ENCODE measurements at places on chromosomes 2 and 18.
A peak's percentile ranks its signal among the peaks of the same experiment; 100 is the strongest.

DNA sequence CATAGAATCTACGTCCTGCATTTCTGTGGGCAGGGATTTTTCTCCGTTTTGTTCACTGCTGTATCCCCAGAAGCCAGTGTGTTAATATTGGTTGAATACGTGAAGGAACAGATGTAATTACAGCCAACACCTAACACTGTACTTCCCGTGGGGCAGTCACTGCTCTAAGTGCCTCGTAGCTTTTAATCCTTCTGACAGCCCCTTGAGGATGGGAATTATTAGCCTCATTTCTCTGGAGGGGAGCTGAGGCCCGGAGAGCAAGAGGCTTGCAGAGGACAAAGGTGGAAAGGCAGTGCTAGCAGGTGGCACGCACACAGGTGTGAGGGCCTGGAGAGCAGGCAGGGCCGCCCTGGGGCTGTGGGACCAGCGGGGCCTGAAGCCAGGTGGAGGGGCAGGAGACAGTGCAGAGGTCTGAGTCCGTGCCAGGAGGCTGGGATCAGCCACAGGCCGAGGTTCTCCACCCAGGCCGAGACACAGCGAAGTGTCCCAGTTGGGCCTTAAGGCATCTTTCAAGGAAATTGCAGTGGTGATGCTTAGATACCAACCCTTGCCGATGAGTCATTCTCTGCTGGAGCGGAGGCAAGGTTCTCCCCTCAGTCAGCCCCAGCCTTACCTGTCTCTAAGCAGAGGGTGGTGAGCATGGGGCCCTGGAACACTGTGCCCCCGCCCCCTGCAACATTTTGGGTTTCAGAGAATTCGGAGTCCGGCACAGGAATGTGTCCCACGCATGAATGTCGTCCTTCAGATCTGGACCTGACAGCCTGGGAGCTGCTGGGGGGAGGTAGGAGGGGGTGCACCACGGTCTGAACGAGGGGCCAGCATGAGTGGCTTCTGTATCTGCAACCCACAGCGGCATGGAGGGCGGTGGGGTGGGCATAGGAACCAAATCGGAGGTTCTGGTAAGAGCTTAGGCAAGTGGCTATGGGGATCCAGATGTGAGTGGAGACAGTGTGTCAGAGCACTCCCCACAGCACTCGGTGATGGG lies 122.6 kb downstream of the GBX2 start:
- no peak for DNase-seq

- DNase-seq: no peak
These were observed 16.3 kb downstream of the GKN2 start for GRCh38 chr2:68936427-68936826.

DNA sequence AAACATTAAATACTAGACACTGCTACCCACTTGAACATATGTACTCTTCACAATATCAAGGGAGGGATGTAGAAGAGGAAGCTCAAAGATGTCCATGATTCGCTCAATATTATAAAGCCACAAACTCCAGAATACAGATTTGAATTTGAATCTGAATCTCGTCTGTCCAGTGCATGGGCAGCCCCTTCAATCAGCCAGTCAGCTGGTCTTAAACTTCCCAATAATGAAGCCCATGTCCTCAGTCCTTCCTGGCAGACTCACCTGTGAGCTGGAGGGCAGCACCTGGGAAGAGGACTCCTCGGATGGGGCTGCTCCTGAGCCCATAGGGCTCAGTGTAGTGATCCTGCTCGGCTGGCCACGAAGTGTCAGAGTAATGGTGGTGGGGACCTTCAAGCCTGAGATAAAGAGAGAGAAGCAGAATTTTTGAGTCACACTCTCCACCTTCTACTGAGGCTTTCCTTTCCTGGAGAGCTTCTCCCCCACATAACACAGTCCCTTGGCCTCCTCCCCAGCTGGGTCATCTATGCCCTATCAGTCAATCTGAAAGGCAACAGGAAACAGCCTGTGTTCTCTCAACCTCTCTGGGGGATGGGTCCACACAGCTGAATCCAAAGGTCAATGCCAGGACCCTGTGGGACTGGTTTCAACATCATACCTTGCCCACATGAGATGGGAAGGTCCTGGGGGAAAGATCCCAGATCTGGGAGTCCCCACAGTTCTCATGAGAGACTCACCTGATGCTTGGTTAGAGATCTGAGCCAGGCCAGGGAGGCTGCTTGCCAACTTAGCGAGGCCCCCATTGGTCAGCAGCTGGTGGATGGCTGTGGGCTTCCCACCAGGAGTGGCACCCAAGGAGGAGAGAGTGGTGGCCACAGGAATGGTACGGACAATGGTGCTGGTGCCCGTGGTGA lies 36.5 kb downstream of the KANSL3 start:
- DNase-seq: no peak

DNA sequence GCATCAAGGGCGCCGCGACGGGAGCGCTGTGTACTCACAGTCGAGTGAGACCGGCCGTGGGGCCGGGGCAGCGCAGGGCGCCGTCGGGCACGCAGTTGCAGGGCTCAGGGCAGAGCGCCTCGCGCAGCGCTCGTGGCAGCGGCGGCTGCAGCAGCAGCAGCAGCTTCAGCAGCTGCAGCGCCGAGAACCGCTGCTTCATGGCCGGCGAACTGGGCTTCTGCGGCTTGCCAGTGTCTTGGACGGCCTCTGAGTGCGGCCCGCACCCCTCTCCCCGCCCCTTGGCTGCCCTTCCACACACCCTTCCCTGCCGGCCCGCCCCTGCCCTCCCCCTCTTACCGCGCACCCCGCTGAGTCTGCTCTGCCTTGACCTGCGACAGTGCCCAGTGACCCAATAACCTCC lies at the start of gene LHCGR:
TSS of gene LHCGR (minus strand) at position 252 of the 400 bp plus-strand sequence. CDS start at position 199, 53 bp downstream.
- DNase-seq: no peak

DNA sequence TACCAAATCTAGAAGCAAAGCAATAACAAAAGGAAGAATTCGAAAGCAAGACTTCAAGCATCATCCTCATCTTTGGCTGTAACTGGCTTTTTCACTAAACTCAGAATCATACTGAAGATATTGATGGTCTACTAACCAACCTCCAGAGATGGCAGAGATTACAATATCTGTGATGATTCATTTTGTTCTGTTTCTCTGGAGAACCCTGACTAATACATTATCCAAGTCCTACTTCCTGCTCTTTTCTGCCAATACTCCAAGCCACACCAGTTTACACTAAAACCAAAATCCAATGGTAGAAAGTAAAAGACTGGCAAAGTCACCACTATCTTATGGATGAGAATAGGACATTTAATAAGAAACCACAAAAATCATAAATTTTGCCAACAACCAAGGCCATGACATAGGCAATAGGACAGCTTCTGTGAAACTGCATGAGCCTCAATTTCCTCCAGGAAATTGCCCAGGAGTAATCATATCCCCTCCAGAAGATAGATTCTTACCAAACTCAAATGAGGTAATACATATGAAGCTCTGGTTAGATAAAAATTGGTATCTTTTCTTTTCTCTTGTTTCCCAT lies 159.8 kb downstream of the METTL4 start:
- DNase-seq: no peak

DNA sequence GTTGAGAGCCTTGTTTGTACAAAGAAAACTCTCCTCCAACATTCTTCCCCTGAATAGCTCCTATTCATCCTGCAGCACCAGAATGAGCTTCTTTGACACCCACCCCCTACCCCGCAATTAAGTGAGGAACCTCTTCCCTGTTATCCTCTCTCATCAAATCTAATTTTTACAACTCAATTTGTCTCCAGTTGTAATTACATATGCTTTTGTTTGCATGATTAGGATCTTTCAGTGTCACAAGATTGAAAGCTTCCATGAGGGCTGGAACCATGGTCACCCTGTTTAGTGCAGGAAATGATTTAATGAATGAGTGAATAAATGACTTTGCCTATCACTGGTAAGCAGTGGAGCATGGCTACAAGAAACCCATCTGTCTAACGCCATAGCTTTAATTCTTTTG lies 334.6 kb upstream of the KLHL29 start:
- DNase-seq: no peak

DNA sequence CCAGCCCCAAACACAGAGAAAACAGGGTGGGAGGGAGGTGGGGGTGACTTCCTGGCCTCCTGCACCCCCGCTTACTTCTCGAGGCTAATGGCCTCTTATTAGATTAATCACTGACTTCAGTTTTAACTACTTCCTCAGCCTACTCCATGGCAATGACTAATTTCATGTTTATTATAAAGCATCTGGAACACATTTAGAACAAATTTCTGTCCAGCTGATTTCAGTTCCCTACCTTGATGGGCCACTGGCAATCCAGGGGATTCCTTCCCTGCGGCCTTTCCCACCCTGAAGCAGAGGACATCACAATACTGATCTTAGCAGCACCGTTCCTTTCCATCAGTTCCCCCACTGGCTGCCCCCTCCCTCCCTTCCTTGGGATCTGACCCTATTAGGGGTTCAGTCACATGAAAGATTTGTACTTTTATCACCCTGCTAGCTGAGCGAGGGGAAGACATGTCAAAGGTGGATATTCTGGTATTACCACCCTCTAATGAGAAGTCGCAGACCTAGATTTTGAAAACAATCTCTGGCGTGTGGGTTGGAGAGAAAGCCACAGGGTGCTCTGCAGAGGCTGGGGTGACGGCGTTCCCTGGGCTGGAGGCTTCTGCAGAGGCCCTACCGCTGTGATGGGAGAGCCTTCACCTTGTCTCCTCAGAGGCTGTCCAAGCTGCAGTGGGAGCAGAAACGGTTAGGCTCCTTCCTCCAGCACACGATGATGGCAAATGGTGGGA lies 67.6 kb downstream of the KIAA2012 start:
- no peak for DNase-seq

DNA sequence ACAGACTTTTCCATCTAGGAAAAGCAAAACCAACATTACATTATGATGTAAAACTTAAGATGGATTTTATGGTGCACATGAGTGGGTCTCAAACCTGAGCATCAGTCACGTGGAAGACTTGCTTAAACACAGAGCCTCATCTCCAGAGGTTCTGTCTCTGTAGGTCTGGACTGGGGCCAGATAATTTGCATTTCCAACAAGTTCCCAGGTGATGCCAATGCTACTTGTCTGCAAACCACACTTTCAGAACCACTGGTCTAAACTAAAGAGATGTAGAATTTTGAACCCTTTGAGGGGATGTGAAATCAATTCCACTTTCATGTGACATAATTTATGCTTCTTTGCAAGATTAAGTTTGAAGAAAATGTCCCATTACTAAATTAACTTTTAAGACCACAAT lies 522.8 kb downstream of the MBD2 start:
- DNase-seq: no peak

DNA sequence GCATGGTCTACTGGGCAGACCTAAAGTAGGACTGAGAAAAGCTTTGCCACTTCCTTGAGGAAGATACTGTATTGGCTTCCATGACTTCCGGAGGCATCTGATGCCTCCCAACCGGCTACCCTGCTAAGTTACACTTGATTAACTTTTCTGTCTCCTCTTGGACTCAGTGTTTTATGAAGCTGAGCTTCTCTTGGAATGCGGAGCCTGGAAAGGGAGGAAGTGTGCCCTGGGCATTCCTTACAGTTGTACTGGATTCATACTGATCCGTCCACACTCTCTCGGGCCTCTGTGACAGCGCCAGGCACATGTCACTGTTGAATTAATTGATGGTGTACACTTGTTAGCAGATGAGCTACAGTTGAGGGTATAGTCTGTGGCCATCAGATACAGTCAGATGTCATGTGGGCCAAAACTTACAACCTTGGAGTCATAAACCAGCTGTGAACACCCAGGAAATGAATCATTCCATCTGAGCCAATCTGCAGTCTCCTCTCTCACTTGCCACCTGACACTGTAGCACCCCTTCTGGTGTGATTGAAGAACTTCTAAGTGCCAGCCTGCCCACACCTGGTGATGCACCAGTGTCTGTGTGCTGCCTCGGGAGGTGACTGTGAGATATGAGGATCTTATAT lies 122.5 kb downstream of the FHOD3 start:
- no peak for DNase-seq

- peak; percentile 52 for DNase-seq
These were observed 88.8 kb upstream of the ASB18 start for GRCh38 chr2:236352761-236353593.

DNA sequence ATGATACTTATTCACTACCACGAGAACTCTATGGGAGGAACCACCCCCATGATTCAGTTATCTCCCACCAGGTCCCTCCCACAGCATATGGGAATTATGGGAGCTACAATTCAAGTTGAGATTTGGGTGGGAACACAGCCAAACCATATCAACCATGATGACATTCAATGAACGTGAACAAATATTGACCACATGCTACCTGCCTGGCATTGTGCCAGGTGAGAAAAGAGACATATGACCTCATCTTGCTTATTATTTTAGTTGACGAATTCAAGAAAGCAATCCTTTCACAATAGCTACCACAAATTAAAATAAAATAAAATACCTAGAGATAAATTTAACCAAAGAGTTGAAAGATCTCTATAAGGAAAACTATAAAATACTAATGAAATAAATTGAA lies 286.5 kb upstream of the CRIM1 start:
- DNase-seq: no peak

DNA sequence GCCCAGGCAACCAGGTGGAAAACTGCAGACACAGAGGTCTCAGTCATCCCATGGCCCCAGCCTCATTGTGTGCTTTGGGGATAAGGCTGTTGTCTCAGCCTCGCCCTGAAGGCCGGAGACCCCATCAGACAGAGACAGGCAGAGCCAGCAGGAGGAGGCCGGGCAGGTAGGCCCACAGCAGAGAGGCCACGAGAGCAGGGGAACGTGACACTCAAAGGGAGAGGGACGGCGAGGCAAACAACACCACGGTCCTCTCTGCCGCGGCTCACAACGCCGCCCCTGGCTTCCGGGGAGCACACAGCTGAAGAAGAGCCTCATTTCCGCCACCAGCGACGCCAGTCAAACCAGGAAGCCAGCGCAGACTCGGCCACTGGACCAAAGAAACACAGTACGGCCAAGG lies 103.3 kb downstream of the ZNF516 start:
- DNase-seq: no peak

- no peak for DNase-seq
These were observed 62.7 kb downstream of the SP110 start for GRCh38 chr2:230156782-230157699.

- no peak for DNase-seq
These were observed 57.3 kb upstream of the PHLPP1 start for GRCh38 chr18:62658028-62658427.

DNA sequence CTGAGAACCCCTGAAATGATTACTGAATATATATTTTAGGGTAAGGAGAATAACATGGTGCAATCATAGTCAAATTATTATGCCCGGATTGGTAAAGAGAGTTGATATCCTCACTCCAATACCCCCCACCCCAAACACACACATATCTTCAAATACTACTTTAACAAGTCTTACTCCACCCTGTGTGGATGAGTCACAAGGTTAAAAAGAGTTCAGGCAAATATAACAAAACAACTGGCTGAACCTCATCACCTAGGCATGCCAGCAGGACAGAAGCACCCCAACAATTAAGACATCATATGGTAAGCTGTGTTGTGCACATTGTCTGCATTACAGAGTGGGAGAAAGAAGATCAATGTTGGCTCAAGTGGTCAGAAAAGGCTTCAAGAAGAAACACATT lies 857.4 kb downstream of the TDRD15 start:
- no peak for DNase-seq
